CD4-positive, alpha-beta memory T cell (primary cell): ENCODE measurements at places on chromosomes 6 and 20. TPM values are rescaled to one million over a fixed set of nuclear protein-coding genes. Genes with fewer than 3 reads are reported as not detected.

TMEM14C gene
- total RNA-seq, result 37.3 TPM

PXMP4 gene
- total RNA-seq, result 16.3 TPM

TOMM6 gene
- 126 TPM for total RNA-seq

GPX6 gene
- not detected for total RNA-seq

DNA sequence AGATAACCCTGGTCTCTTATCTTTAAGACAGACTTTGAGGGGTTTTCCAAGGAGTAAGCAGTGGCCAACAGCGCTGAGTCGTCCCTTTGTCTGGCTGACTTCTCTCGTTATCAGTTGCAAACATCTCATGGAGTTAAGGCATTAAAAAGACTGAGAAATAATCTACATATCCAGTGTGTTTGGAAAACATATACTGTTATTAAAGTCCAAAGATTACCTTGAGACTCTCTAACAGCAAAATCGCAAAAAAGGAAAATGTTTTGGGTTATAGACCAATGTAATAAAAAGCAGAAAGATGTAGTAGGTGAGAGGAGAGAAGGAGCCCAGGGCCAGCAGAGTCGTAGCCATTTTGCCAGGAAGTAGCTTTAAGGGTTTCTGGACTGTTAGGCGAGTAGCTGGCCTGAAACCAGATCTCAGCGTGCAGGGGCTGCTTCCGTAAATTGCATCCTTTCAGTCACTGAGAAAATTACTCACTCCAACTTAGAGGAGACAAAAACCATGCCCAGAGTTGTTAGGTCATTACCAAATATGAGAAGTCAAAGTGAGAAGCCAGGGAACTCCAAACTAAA, 24.6 kb downstream of the MYLK4 start:
- H3K36me3 ChIP-seq, result no peaks in the 10 kb centered on the region
- peaks cover 3% of the 10 kb centered on the region for H3K27me3 ChIP-seq
- H3K27ac ChIP-seq, result no peak overlapping the region
- no peak for DNase-seq
- no peaks in the 10 kb centered on the region for H3K4me1 ChIP-seq
- no peak overlapping the region for H3K4me3 ChIP-seq

GRCh38 chr6:11968241-11968806, 43.8 kb upstream of the HIVEP1 start:
- no peak overlapping the region for H3K27ac ChIP-seq
- H3K27me3 ChIP-seq, result no peaks in the 10 kb centered on the region
- no peak overlapping the region for H3K4me3 ChIP-seq
- no peak for DNase-seq
- H3K36me3 ChIP-seq, result no peaks in the 10 kb centered on the region

- no peak for DNase-seq
- no peaks in the 10 kb centered on the region for H3K36me3 ChIP-seq
- no peak overlapping the region for H3K27ac ChIP-seq
- H3K4me1 ChIP-seq, result no peaks in the 10 kb centered on the region
- H3K27me3 ChIP-seq, result no peaks in the 10 kb centered on the region
Measured at GRCh38 chr6:118959903-118960302, 24.9 kb upstream of the MCM9 start.

DNA sequence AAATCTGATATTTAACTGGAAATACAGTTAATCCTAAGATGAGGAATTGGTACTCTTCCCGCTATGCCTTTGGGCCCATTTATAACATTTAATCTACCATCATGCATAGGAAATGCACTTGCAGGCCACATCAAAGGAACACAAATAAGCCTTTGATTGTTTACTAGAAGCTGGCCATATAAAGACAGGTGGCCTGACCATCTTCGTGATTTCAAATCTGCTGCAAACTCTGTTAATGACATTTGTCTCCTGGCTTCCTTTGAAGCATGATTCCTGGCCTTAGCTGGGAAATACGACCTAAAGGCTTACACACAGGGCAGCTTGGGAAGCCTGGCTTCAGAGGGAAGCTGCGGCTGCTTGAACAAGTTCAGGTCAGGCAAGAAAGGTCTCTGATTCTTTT, 552.1 kb downstream of the CDH26 start:
- no peak overlapping the region for H3K4me3 ChIP-seq
- H3K27me3 ChIP-seq, result no peaks in the 10 kb centered on the region
- no peak for DNase-seq
- no peak overlapping the region for H3K27ac ChIP-seq

- H3K27ac ChIP-seq, result no peak overlapping the region
- H3K36me3 ChIP-seq, result no peaks in the 10 kb centered on the region
- H3K4me1 ChIP-seq, result no peaks in the 10 kb centered on the region
- DNase-seq, result no peak
- no peak overlapping the region for H3K4me3 ChIP-seq
Measured at GRCh38 chr6:33975661-33976436, 170.0 kb downstream of the GRM4 start.

GRCh38 chr20:19977373-19977770, 39.8 kb upstream of the NAA20 start:
- no peak overlapping the region for H3K4me3 ChIP-seq
- no peak overlapping the region for H3K27ac ChIP-seq
- H3K27me3 ChIP-seq, result no peaks in the 10 kb centered on the region
- no peak for DNase-seq

GRCh38 chr6:16279243-16279642, 40.9 kb downstream of the GMPR start:
- H3K4me1 ChIP-seq, result no peaks in the 10 kb centered on the region
- no peaks in the 10 kb centered on the region for H3K36me3 ChIP-seq
- H3K27ac ChIP-seq, result no peak overlapping the region

GRCh38 chr6:43917878-43918382, 147.9 kb downstream of the VEGFA start:
- no peaks in the 10 kb centered on the region for H3K36me3 ChIP-seq
- H3K27me3 ChIP-seq, result no peaks in the 10 kb centered on the region
- no peak overlapping the region for H3K4me3 ChIP-seq
- peaks cover 6% of the 10 kb centered on the region for H3K4me1 ChIP-seq

DNA sequence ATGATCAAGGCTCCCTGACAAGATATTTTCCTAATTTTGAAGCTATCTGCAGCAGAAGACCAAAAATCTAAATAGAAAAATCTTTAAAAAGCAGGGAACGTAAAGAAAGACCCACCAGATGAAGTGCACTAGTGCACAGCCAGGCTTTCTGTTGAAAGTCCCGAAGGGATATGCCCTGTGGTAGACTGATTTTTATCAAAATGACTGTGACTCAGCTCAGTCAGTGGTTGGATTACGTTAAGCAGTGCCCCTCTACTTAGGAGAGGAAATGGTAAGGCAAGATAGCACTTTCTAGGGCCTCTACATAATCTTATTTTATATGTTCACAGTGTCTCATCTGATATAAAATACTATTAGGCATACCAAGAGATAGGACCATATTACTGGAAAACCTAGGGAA, 123.4 kb upstream of the RAB32 start:
- H3K36me3 ChIP-seq, result no peaks in the 10 kb centered on the region
- H3K4me3 ChIP-seq, result no peak overlapping the region
- no peak overlapping the region for H3K27ac ChIP-seq
- H3K27me3 ChIP-seq, result no peaks in the 10 kb centered on the region
